Upper lobe of left lung (tissue), 6 donors: ENCODE measurements at places on chromosomes 7 and 10. TPM values are rescaled to one million over a fixed set of nuclear protein-coding genes. Genes with fewer than 3 reads are reported as not detected.

DNA sequence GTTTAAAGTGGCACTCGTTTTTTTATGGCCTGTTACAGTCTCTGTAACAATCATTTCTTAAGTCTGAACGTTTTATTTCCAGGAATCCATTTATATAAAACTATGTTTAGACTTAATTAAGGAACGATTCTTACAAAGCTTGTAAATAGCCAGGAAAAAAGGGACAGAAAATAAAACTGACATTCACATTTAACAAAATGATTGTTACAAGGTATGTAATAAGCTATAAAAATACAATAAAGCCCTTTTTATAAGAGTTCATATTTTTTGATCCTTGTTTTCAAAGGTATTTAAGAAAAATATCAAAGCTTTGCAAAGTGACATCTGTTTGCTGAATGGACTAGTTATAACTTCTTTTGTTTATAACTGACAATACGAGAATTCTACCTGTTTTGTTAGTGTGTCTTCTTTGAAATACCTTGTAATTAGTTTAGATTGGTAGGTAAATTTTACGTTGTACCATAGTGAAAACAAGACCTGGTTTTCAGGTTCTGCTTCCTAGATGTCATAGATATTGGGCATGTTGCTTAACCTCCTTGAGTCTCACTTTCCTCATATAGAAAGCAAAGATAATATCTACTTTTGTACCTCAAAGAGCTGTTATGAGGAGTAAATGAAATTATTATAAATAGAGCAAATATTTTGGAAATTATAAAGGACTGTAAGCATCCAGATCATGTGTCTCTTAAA lies 25.8 kb downstream of the BTRC start:
- no peak for DNase-seq

DNA sequence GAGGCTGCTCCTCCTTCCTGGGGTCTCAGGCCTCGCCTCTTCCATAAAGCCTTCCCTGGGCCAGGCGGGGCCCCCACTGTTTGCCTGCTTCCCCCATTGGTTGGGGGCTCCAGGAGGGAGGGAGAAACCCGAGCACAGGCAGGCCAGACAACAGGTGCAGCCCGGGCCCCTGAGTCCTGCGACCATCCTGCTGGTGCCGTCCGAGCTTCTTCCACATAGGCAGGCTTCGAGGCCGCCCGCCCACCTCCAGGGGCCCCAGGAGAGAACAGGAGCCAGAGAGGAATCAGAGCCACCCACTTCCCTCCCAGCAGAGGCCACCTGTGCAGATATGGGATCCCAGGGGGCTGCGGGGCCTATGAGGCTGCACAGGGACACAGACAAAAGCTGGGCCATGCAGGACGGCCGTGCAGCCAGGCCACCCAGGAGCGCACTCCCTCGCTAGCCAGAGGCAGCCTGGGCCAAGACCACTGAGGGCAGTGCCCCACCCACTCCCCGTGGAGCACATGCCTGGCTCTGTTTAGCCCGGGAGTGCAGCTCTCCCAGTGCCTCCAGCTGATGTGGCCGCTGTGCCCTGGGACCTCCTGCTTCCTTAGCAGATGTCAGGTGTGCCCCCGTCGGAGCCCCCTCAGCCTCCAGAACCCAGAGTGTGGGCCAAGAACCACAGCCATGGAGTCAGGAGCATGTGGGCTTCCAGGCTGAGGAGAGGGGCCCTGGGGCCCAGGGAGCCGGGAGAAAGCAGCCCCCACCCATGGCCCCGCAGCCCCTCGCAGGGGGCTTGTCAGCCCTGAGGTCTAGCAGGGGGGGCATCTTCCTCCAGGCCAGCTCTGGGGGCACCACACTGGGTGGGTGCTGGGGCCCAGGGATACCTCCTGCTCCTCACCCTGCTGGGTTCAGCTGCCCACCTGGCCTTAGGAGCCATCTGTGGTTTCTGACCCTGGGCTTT lies 59.9 kb upstream of the INPP5A start:
- DNase-seq: peak; percentile 72

GRCh38 chr7:41745451-41745850 lies 42.6 kb upstream of the INHBA start:
- no peak for DNase-seq

GRCh38 chr7:116173051-116174028 lies 37.0 kb upstream of the TES start:
- DNase-seq: no peak

DNA sequence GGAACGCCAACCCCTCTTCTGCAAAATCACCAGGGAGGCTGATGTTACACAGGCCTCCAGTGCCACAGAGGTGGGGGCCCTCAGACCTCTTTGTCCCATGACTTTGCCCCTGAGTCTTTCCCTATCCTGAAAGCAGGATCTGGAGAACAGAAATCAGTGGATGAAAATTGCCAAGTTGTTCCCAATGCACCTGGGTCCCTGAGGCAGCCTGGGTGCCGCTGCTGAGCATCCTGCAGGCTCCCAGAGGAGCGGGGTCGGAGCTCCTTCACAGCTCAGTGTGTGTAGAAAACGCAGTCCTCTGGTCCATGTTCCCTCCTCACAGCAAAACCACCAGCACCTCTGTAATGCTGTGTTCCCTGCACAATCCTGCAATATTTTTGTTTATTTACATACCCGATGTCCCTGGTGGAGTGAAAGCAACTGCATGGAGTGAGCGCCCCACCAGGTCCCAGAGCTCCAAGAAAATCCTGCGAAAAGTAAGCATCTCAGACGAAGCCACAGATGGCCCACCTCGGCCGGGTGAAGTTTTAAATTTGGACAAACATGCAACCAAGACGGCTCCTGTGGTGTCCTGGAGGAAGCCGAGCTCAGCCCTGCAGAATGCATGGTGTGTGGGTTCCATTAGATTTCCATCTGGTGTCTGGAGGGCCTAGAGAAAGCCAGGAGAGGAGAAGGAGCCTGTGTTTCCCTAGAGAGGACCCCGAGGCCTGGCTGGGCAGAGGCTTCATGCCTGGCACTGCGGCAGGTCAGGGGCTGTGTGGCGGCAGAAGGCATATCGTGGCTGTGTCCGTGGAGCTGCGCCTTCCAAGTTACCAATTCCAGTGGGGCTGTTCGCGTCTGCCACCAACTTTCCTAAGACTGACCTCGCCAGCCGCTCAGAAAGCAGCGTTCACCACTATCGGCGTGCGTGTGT lies 235.2 kb downstream of the WDR37 start:
- no peak for DNase-seq

DNA sequence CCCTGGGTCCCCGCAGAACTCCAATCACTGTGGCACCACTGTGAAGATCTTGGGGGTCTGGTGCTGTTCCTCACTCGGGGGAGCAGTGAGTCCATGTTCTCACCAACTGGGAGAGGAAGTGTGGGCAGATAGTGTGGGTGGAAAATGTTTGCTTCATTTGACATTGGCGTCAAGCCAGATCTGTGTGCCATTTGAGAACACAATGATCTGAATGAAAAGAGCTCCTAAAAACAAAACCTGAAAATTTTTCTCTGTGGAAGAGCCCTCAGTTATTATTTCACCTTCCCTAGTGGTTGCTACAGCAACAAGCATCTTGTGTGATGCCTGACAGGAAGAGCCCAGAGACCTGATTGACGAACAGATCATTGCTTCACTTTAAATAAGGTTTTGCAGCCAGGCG lies 125.6 kb downstream of the VIPR2 start:
- no peak for DNase-seq

- no peak for DNase-seq
These were observed 11.7 kb downstream of the MAP3K8 start for GRCh38 chr10:30445711-30446110.

- no peak for DNase-seq
These were observed 128.9 kb upstream of the NPS start for GRCh38 chr10:127420138-127420684.

DNA sequence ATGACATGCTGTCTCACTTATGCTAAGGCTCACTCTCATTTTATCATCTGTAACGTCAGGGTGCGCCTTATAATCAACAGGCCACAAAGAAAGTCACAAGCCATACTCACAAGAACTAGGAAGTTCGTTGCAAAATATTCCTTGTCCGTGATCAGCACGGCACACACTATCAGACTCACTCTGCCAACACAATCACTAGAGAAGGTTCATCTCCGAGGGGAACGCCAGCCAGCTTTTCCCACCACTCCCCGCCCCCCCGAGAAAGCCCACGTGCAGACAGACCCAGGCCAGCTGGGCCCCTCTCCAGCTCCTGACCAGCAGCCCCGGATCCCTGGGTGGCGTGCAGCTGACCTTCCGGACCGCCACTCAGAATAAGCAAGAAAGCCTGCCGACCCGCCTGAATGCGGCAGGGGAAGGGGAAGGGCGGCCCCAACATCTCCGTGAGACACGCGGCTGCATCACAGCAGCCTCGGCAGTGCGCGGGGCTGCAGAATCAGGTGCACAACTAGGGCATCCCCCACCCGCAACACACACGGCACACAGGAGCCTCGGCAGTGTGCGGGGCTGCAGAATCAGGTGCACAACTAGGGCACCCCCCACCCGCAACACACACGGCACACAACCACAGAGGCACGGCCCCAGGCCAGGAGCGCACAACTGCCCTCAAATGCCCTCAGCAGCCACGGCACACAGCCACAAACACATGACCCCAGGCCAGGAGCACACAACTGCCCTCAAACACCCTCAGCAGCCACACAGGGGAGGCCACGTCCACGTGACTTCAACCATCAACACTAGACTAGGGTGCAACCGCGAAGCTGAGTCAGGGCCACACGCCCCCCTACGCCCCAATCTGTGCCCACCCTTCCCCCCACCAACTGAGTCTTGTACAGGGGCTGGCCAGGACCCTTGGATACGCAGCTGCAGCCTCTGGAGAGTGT lies 2.5 kb upstream of the GPR146 start:
- DNase-seq: peak; percentile 78

GRCh38 chr7:150368884-150369747 lies 494 bp downstream of the REPIN1 start:
- no peak for DNase-seq

GRCh38 chr10:118383063-118383689 lies 41.1 kb upstream of the FAM204A start:
- no peak for DNase-seq

DNA sequence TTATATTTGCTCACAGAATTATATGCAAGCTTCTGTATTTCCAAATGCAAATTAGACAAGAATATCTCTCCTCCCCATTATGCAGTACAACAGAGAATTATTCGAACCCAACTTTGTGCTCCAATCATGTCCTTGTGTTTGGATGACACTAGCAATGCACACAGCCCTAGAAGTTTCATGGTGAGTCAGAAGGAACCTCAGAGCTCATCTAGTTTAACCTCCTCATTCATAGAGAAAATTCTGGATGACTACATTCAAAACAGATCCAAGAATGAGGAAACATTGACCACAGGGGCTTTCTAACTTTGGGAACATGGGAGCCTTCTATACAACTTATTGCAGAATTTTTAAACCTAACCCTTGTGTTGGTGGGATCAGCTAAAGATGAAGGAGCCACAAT lies 12.8 kb upstream of the ARID5B start:
- no peak for DNase-seq

- DNase-seq: no peak
These were observed 145.3 kb upstream of the MGMT start for GRCh38 chr10:129321727-129322126.

DNA sequence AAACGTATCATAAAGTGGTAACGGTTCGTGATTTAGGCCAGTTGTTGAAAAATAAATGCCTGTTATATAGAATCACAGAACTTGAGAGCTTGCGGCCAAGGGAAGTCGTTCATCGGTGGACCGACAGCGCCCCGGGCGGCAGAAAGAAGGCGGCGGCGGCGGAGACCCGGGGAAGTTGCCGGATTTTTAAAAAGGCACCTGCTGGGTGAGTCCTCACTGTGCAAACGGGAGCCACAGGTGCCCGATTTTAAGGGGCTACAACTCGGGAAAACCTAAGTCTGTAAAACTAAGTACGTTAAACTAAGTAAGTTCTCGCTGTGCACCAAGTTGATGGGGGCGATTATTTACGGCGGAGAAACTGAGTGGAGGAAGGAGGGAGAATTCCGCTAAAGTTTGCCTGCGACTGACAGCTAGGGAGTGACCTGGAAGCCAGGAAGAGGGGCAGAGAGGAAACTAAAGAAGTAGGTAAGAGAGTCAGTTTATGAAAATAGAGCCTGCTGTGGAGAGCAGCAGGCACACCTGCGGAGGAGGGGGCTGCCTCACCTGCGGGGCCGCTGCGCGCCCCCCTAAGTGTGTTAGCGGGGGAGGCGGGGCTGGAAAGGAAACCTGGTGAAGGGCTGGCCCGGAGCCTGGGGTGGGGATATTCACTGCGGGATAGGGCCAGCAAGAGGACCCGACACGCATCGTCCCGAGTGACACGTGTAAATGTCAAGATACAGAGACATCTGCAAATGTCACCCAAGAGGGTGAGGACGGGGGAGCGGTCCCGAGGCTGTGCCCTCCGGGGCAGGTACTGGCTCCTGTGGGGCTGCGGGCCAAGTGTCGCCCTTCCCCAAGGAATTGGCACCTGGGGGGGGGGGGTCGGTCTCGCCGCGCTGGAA lies 996 bp downstream of the ADAM12 start:
- peak; percentile 32 for DNase-seq

DNA sequence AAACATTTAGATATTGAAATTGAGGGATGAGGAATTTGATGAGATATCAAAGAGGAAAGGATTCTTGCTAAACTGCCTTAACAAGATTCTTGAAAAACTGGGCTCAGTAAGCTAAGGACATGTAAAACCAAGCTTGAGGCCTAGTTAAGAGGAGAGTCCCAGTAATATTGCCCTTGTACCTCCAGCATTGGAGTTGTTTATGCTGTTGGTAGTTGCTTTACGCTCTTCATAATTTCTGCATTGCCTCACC lies 156.1 kb upstream of the TRIM24 start:
- DNase-seq: no peak

GRCh38 chr10:80474941-80475340 lies 20.8 kb downstream of the TSPAN14 start:
- DNase-seq: no peak

DNA sequence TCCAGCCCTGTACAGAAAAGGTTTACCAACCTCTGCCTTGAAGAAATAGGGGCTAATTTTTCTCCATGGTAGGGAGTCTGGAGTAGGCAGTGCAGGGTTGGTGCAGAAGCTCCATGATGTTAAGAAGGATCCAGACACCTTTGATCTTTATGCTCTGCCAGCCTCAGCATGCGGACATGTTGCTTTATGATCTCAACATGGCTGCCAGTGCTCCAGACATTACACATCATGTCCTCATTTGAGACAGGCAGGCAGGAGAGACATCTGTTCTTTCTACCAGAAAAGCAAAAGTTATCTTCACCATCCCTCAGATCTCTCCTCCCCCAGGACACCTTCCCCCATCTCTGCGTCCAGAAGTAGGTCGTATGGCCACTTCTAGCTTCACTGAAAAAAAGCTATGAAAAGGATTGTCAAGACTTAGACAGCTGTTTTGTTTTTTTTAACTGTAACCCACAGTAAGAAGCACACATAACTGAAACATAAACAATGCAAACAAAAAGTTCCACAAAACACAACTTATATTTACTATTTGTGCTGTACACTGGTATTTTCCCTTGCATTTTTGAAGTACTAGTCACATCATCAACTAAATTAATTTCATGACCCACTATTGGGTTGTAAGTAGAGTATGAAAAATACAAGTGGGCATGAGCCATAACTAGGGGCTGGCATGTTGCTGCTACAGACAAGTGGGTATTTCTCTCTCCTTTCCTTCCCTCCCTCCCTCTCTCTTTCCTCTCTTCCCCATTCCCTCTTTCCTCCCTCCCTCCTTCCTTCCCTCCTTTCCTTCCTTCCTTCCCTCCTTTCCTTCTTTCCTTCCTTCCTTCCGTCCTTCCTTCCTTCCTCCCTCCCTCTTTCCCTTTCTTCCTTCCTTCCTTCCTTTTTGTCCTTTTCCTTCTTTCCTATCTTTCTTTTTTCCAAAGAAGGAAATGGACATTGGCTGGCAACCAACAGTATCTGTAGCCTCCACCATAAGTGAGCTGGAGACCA lies 2.6 kb upstream of the RASSF4 start:
- DNase-seq: peak; percentile 6

AGR2 gene
- 6.3 TPM for total RNA-seq

SPDYE9 gene
- total RNA-seq: not detected

PANK1 gene
- total RNA-seq: 6.5 TPM

GPC2 gene
- 0.20 TPM for total RNA-seq

NOD1 gene
- total RNA-seq: 28.7 TPM

LRRD1 gene
- not detected for total RNA-seq
